Stimulated activated CD8-positive, alpha-beta memory T cell treated with anti-CD3 and anti-CD28 coated beads, Interleukin-7, amount 100 ng/mL, for 48 hours (primary cell): ENCODE measurements at places on chromosomes 6 and 20.
A peak's percentile ranks its signal among the peaks of the same experiment; 100 is the strongest.

DNA sequence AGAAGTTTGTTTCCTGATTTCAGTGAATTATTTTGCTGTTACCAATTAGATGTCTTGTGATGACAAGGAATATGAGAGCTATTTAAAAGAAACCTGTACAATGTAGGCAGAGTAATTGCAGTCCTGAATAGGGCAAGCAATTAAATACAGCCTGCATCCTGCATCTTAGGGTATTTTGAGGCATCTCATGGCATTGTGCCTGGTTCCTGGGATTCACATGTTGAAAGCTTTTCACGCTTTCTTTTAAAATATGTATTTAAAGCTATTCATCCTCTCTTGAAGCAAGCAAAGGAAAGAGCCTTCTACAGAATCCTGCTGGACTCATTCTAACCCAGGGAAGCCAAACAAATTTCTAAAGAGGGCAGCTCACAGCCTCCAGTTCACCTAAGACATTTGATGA is 4.7 kb upstream of the RRAGD start:
- DNase-seq, result no peak

DNA sequence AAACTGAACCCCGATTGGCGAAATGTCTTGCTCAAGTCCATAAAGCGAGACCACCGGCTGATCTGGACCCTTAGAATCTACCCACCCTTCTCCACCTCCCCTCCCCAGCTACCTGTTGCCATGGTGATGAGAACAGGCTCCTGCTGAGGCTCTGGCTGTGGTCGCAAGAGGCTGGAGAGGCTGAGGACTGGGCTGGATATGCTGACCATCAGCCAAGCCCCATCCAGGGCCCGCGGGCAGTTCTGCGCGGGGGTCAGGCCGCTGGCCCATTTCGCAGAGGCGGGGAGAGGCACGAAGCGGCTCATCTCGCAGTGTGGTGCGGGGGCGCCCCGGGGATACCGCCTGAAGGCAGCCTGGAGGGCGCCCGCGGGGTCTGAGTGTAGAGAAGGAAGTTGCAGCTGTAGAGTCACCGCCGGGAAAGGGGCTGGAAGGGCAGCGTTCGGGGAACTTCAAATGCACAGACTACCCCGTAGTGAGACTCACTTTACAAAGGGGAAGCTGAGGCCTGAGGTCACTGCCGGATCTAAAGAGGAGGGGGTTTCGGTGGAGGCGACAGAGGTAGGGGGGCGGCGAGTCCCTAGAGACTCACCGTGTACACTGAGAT is 671 bp downstream of the TAPBP start:
- DNase-seq, result no peak

- DNase-seq, result no peak
Observed at GRCh38 chr20:31969991-31970390, 2.0 kb downstream of the XKR7 start.

GRCh38 chr6:53567701-53568100 is 22.8 kb upstream of the GCLC start:
- no peak for DNase-seq

DNA sequence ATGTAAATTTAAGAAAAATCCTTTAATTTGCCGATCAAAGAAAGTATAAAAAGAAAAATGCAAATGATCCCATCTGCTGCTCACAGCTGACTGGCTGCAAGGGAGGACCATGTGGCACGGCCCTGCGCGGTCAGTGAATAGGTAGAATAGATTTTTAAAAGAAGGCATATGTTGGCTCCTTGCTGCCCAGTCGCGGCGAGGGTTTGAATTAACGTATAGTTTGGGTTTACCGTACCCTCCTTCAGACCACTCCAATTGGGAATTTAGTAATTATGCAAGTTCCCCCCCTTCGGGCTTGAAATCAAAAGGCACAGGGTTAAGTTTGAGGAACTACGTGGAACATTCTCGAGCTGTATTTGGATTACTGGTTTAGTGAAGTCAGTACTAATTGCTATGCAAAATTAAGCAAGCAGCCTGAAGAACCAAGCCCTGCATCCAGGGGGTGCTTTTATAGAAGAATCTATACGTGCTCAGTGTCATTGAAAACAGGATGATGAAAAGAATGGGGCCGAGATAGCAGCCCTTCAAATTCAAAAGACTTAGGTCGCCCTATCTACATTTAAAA is 1.1 kb upstream of the BEND3 start:
- DNase-seq, result no peak

GRCh38 chr20:1125277-1125676 is 6.9 kb downstream of the PSMF1 start:
- no peak for DNase-seq

DNA sequence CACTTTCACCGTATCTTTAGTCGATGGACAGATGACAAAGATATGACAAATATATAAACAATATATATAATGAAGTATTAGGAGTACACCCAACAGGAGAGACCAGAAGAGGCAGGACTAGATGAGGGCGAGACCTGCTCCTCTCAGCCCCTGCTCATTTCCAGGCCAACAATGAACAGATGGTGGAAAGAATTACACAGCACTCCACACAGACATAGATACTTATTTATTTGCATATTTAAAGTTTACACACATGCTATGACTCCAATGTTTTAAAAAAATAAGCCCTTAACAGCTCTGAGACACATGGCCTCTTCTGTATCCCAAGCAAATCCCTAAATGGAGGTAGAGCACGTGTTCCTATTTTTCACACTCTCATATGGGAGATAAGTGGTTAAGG is 10.4 kb downstream of the FAM210B start:
- DNase-seq, result no peak

- no peak for DNase-seq
Observed at GRCh38 chr6:3398755-3399696, 57.8 kb downstream of the SLC22A23 start.

DNA sequence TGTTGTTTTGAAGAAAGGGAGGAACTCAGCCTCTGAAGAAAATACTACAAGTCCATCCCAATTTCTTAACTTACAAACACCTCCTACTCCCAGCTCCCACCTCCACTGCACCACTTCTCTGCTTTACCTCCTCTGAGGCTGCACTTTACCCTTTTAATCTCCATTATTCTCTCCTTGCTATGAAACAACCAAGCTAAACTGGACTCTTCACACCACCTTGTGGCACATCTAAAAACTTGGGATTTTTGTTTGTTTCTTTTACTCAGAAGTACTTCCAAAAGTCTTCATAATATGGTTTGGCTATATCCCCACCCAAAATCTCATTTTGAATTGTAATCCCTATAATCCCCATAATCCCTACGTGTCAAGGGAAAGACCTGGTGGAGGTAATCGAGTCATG is 142.2 kb downstream of the MOXD1 start:
- no peak for DNase-seq

GRCh38 chr6:51678905-51679620 is 408.4 kb downstream of the PKHD1 start:
- DNase-seq, result no peak

DNA sequence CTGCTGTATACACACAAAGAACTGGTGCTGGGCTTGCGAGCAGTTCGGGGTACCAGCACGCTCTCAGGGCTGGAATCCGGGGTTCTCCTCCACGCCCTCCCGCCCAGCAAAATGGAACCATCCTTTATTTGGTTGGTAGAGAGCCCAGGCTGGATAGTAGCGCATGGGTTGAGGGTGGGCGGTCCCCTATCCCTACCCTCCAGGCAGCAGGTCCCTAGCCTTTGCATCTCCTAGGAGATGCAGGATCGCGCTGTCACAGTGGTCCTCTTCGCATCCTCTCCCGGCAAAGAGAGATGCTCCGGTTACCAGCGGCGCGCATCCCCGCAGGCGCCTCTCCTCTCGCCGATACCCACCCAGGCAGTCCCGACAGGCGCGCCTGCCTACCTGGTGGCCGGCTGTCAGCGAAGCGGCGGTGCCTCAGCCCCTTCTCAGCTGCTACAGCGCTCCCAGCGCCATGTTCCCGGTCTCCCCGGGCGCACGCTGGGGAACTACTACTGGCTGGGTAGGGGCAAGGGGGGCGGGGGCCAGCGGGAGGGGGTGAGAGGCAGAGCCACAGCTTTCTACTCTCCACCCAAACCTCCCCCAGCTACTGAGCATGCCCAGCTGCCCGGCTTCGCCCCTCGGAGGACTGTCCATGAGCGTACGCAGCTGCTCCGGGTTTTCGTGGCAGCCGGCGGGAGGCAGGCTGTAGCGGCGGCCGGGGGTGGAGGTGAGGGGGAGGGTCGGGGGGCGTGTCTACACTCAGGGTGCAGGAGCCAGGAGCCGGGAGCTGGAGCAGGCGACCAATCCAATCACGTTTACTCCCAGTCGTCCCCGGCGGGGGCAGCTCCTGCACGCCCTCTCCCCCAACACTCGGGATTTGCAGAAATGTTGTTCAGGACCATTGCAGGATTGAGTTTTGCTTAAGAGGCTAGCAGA is at the start of gene PAK5:
Gene PAK5 (minus strand): TSS at position 699 of the 918 bp plus-strand sequence. CDS start 194,748 bp downstream, outside the sequence.
- no peak for DNase-seq

- DNase-seq, result no peak
Observed at GRCh38 chr6:3635482-3635881, 116.0 kb downstream of the PXDC1 start.

- no peak for DNase-seq
Observed at GRCh38 chr6:105136431-105137350, 43.1 kb downstream of the POPDC3 start.

- DNase-seq, result no peak
Observed at GRCh38 chr20:10987651-10988383, 314.0 kb upstream of the JAG1 start.

- DNase-seq, result no peak
Observed at GRCh38 chr20:59835448-59836395, 97.7 kb downstream of the SYCP2 start.

- DNase-seq, result no peak
Observed at GRCh38 chr20:58171796-58172425, 56.5 kb downstream of the ANKRD60 start.

- DNase-seq, result no peak
Observed at GRCh38 chr6:52138284-52138683, 47.9 kb upstream of the IL17A start.

GRCh38 chr6:97497713-97498331 is 214.8 kb upstream of the MMS22L start:
- DNase-seq, result peak; percentile 12

GRCh38 chr20:46275091-46275490 is 33.2 kb downstream of the CDH22 start:
- no peak for DNase-seq

- no peak for DNase-seq
Observed at GRCh38 chr20:53556267-53556897, 37.3 kb downstream of the ZNF217 start.

DNA sequence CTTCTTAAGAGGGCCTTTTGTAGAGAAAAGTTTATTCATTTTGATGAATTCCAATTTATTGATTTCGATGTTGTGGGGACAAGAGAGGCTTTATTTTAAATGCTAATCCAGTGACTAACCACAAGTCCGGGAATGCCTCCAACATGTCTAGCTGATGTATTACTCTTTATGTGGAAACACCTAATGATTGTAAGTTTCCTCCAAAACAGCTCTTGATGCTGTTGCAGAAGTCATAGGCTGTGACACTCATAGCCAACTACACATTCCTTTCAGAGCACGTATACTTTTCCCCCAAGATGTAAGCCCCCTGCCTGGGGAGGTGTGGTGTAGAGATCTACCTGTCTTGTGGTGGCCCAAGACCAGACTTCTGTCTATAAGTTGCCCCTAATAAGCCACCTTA is 61.3 kb upstream of the RNF24 start:
- no peak for DNase-seq

GRCh38 chr6:168181876-168182275 is 102.9 kb upstream of the FRMD1 start:
- no peak for DNase-seq

GRCh38 chr6:85191656-85192055 is 258.2 kb upstream of the NT5E start:
- no peak for DNase-seq

GRCh38 chr6:90383196-90383822 is 86.7 kb upstream of the BACH2 start:
- DNase-seq, result no peak

- no peak for DNase-seq
Observed at GRCh38 chr6:21149470-21149869, 444.1 kb upstream of the SOX4 start.

DNA sequence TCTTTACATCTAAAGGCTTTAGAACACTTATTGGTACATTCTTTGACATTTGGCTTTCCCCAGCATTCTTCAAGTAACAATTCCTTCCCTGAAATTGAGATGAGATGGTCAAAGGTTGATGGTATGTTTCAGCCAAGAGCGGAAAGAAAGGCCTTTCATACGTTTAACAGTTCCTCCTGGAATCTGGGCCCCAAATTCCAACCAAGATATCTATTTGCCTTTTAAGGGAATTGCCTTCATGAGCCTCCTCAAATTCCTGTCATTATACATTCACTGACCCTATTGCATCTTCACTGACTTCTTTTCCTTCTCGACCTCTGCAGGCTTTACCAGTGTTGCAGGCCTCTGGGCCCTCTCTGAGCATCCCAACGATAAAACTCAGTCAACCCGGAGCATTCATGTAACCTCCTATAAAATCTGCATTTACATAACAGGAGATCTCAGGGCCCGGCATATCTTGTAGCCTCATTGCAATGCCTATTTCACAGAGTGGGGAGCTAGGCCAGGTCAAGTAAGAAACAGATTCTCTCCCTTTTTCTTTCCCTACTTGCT is 18.3 kb upstream of the WFDC9 start:
- DNase-seq, result no peak

DNA sequence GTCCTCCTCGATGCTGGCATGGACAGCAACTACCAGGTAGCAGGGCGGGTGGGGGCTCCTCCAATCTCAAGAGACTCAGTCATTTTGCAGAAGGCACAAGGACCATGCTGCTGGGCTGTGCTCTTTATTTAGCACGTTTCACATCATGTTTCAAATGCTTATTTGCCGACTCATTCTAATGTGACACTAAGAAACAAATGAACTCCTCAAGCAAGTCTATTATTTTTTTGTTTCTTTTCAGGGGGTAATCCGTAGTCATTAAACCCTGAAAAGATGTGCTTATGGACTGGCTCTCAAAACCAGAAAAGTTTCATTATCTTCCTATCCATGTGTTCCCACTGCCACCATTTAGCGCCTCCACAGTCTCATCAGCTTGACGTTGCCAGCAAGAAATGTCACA is 92.9 kb downstream of the ANKS1A start:
- DNase-seq, result no peak
